CD14-positive monocyte (primary cell): ENCODE measurements at places on chromosomes 11 and 22. TPM values are rescaled to one million over a fixed set of nuclear protein-coding genes. Genes with fewer than 3 reads are reported as not detected.

Gene TRIM49C
- not detected for polyA plus RNA-seq

Gene LYVE1
- 0.07 and 0.09 TPM in 2 replicates for polyA plus RNA-seq

Gene TMPRSS5
- polyA plus RNA-seq, result 0.67 and 0.80 TPM in 2 replicates

Gene SOX6
- polyA plus RNA-seq, result not detected
